ENCODE measurements at places on chromosomes 3 and 15.

DNA sequence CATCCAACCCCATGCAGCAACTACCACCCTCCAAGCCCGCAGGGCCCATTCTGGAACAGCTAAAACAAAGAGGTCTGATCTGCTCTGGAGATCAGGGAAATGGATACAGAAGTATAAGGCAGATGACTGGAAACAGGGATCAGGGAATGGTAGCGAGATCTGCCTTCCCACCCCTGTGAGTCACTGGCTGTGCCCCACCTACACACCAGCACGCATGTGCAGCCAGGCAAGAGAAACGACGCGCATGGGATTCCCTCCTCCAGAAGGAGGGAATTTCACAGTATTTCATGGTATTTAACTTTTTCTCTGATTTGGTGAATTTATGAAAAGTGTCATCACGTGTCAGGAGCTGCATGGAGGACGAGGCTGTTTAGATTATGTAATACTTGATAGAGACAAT is 116.7 kb downstream of the ARRDC4 start:
- DNase-seq, result no peak

DNA sequence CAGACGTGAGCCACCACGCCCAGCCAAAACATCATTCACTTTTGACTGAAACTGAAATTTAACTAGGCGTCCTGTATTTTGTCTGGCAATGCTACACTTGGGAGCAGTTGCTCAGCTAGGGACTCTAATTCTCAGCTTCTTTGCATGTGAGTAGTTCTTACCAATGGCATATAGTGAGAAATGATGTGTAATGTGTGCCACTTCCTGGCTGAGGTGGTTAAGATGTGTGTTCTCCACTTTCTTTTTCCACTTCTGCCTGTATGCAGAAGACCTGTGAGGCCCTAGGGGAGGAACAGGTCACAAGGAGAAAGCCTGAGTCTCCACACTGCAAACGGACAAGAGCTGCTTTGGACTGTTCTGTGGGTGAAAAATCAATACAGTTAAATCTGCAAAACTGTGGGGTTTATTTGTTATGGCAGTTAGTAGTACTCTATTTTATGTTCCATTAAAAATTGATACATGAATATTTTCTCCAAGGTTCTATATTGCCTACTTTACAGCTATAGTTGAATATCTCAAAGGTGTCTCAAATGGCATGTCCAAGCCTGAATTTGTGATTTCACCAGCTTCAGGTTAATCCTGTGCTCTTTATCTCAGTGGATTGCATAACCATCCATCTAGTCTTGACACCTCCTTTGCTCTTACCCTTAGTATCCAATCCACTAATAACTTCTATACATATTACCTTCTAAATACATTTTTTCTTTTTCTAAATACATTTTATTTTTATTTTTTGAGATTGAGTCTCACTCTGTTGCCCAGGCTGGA is 59.3 kb downstream of the NR1D2 start:
- no peak for DNase-seq

DNA sequence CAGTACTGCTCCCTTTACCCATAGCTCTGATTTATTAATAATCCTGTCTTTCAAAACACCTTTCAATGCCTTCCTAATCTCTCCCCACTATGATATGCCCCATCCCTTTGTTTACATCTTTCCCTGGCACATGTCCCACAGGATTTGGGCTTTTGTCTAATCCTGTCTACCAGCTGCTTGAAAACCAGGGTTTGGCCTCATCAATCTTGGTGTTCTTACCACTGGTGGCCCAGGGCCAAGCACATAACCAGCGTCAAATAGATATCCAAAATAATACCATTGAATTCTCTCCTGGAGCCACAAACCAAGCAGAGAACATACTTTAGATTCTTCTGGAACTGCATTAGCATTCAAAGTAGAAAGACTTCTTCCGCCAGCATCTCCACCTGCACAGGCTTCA is 104.8 kb upstream of the PPP2R3A start:
- DNase-seq, result no peak

DNA sequence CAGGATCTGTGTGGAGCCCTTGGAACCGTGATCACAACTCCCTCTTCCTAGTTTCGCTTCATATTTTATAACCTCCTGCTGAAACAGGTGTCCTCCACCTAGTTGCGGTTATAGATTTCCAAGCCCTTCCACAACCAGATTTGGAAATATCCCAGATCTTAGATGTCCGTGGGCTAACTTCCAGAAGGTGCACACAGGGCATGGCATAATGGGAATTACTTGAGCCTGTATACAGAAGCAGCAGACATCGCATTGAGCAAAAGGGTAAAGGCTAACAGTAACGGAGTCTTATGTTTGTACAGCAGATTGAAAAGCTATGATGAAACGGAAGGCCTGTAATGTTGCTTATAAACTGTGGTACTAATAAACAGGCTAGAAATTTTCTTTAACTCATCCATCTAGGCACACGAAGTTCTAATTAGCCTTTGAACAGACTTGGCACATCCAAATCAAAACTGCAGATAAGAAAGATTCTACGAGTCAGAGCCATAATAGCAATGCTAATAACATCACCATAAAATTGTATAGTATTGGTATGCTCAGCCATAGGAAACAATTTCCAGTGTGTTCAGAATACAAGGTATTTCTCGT is 1.2 kb upstream of the USF3 start:
- no peak for DNase-seq

DNA sequence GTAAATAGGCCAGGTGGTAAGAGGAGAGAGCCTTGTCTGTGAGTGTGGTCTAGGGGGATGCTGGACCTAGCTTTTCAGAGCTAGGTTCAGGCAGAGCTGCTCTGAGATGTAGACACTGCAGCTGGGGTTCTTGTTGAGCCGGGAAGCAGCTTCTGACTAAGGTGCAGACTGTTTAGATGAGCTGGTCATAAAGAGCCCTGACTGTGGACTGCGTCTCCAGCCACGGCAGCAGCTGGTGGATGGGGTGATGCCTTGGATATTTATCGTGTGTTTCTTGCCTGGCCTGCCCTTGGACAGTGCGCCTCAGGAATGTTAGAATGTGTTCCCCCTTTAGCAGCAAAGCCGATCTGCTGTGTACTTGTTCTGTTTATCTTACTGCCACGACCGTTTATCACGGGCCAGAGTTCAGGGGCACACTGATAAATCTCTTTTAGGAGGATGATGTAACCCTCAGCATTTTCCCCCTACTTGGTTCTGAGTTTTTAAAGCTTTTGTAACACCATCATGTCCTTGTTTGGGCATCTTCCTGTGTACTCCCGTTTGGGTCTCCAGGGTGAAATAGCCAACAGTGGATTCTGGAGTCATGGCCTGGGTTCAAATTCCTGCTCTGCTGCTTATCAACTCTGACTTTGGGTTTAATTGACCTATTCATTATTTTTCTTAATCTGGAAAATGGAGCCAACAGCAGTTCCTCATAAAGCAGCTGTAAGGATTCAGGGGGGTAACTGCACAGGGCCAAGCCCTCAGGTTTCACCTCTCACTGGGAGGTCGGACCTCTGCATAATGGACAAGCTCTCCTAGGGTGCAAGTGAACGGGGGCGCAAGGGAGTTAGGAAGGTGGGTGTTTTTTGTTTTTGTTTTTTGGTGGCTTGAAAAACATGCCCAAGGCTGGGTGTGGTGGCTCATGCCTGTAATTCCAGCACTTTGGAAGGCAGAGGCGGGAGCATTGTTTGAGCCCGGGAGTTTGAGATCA is 51.4 kb downstream of the FLNB start:
- DNase-seq, result peak; percentile 95

DNA sequence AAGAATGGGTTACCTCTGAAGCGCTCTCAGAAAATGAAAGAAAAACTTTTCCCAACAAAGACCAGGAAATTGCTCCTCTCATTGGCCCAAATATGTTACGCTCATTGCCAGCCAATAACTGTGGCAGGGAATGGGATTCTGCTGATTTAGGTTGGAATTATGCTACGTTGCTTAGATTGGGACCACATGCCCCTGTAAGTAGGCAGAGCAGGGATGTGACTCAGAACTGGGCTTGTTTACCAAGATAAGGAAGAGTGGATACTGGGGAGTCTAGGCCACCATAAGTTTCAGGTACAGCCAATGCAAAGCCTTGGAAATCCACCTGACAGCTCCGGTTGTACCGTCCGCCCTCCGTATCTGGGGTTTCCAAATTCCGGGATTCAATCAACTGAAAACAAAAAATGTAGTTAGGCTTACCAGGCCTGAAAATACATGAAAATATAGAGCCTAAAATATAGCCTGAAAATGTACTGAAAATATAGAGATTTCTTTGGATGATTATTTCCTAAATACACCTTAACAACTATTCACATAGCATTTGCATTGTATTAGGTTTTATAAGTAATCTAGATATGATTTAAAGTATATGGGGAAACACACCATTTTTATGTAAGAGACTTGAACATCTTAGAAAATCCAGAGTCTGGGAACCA is 1.5 kb upstream of the TCF12 start:
- no peak for DNase-seq

GRCh38 chr3:15886521-15886920 is 88.7 kb upstream of the ANKRD28 start:
- no peak for DNase-seq

GRCh38 chr3:124967964-124968363 is 33.4 kb upstream of the MUC13 start:
- no peak for DNase-seq

GRCh38 chr3:123651449-123652341 is 66.8 kb upstream of the HACD2 start:
- DNase-seq, result no peak

DNA sequence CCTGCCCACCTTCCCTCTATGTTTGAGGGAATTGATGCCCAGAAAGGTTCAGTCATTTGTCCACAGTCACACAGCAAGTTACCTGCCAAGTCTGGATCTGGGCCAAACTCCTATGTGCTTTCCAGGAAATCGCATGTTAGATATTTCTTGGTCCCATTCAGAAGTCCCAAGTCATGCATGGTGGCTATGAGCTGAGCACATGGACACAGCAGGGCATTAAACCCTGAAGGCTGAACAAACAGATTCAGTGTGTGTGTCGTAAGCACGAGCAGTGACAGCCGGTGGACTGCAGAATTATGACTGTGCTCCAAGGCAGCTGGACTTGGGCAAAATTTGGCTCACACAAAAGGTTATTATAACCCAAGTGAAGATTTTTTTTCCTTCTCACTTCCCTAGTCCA is 11.4 kb upstream of the SLC6A6 start:
- DNase-seq, result peak; percentile 83

DNA sequence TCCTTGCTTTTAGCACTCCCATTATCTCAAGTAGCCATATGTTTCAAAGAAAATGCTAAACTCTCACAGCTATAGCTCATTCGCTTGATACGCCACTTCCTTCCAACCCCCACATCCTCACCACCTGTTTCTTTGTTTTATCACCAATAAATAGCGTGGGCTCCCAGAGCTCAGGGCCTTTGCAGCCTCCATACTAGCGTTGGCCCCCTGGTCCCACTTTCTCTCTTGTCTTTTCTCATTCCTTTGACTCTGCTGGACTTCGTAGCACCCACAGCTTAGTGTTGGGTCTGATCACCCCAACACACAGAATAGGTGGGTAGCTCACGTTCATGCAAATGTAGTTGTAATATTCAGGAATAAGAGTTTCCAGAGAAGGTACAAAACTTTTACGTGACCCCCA is 4.1 kb upstream of the GPD1L start:
- DNase-seq, result no peak

GRCh38 chr3:151439652-151440125 is 21.2 kb downstream of the IGSF10 start:
- DNase-seq, result peak; percentile 60

- DNase-seq, result no peak
Observed at GRCh38 chr3:97232393-97233034, 418.1 kb downstream of the EPHA6 start.

DNA sequence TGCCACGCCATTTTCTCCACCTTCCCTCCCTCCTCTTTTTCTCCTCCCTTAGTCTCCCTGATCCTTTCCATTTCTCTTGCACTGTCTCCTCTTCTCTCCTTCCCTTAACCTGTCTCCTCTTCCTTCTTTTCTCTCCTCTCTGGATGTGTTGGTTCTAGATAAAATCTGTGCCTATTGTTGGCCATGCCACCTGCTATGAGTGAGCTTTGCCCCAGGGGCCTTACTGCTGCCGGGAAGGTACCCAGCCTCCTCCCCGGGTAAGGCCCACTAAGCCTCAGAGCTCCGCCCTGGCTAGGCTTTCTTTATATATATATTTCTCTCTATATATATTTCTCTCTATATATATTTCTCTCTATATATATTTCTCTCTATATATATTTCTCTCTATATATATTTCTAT is 14.7 kb downstream of the GPD1L start:
- DNase-seq, result no peak

DNA sequence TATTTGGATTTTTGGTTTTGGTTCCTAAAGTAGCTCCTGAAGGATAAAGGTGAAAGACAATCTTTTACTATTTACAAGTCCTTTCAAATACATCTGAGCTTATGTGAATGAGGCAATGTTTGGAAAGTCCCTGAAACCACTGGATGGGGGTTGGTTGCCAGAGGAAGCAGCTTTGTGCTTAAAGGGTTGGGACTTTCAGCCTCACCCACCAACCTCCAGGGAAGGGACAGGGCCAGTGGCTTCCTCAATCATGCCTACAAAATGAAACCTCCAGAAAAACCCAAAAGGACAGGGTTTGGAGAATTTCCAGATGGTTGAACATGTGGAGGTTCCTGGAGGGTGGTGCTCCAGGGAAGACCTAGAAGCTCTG is 20.9 kb upstream of the ABHD17C start:
- peak; percentile 6 for DNase-seq

- DNase-seq, result no peak
Observed at GRCh38 chr3:112497897-112498548, 1.2 kb downstream of the BTLA start.

GRCh38 chr3:159872374-159873109 is 116.1 kb upstream of the IL12A start:
- peak; percentile 84 for DNase-seq

DNA sequence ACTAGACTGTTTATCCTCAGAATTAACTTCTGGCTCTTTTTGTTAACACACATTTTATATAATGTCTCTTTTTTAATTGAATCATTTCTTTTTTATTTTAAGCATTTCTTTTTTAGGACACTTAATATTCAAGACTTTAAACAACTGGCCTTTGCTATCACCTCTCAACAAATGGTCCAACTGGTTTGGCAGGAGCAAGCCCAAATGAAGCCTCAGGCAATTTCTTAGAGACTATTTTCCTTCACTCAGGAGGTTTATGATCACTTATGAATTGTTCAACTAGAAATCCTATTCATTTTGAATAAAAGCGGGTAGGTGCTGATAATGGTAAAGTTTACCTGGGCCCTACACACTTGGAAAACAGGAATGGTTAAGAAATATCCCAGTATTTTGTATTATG is 705.6 kb upstream of the GBE1 start:
- no peak for DNase-seq

DNA sequence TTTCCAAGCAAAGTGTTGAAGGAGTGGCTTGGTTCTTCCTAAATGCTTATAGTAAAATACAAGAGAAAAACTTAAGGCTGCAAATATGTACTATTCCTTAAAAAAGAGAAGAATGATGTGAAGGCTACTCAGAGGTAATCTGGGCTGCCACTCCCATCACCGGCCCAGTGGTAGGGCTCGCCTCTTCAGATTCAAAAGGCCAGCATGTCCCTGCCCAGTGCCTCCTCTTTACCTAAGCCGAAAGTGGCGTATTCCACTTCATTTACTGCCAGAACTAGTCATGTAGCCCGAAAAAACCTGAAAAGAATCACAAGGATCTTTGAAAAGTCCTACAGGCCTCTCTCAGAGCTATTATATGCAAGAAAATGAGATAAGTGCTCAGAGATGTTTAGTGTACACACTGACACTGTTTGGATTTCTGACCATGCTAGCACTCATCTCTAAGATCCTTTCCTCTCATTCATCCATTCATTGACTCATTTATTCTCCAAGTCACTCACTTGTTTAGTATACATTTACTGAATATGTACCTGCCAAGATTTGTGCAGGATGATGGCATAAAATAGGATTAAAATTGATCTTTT is 373.3 kb upstream of the THBS1 start:
- DNase-seq, result no peak
